ENCODE measurements at places on chromosomes 13 and 19.

DNA sequence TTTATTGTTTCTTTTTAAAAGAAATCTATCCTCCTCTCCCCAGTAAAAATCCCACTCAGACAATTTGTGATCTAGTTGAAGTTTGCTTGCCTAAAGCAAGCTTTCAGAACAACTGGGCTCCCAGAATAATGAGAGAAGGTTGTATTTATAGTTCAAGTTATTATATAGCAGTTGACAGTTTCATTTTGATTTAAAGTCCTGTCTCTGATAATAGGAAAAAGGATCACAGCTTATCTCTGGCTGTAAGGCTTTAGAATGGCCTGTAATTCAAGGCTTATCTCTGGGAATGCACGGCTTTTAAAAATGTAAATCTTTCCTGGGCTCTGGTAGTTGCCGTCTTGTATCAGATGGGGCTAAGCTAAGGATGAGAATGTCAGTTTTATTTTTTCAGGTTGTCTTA is 123.3 kb upstream of the TMTC4 start:
- DNase-seq, result no peak

DNA sequence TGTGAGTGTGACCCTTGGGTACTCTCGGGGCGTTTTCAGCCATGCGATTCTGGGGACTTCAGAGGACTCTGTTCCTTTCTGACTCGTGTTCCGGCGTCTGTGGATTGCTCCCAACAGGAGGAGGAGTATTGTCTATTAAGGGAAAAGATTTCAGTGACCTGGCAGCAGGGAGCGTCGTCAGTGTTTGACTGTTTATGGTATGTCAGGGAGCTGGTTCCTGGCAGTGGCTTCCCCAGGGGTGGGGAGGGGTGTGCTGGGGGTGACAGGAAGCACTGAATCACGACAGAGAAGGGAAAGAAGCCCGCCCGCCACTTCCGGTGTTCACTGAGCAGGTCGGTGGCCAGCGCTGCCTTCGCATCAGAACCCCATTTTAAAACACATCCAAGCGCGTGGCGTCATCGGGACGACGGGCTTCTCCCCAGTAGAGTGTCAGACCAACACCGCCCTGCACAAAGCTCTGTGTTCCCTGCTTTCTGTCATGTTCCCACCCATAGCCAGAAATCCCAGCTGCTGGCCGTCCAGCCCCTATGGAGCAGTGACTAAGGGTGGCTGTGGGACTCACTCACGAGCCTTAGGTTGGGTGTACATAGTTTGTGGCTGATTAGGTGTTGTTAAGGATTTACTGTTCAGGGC is 33.8 kb downstream of the COL4A2 start:
- no peak for DNase-seq

DNA sequence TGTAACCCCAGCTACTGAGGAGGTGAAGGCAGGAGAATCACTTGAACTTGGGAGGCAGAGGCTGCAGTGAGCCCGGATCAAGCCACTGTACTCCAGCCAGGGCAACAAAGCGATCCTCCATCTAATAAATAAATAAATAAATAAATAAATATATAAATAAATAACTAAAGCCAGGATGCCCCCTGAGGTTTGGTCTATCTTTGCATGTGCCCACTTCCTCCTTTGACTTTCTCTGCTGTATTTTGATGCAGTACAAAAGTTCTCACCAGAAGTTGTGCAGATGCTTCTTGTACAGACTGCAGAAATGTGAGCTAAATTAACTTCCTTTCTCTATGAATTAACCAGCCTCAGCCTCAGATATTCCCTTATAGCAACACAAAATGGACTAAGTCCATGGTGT is 6.5 kb upstream of the N4BP2L2 start:
- DNase-seq, result no peak

DNA sequence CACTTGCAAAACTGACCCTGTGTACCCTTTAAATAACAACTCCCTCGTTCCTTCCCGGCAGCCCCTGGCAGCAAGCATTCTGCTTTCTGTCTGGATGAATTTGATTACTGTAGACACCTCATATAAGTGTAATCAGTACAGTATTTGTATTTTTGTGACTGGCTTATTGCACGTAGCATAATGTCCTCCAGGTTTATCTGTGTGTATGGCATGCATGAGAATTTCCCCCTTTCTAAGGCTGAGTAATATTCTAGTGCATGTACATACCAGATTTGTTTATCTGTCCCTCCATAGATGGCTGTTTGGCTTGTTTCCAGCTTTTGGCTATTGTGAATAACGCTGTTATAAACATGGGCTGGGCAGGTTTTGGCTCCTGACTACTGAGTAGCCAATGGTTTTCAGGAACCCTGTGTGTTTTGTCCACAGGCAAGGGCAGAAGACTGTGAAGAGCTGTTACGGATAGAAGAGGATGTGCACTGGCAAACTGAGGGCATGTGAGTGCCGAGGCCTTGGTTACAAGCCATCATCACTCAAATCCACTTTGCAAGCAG is 98.0 kb downstream of the ESD start:
- no peak for DNase-seq

GRCh38 chr19:8088752-8089663 is 36.4 kb downstream of the CCL25 start:
- DNase-seq, result no peak

GRCh38 chr13:21759911-21760310 is 89.0 kb downstream of the FGF9 start:
- DNase-seq, result no peak

DNA sequence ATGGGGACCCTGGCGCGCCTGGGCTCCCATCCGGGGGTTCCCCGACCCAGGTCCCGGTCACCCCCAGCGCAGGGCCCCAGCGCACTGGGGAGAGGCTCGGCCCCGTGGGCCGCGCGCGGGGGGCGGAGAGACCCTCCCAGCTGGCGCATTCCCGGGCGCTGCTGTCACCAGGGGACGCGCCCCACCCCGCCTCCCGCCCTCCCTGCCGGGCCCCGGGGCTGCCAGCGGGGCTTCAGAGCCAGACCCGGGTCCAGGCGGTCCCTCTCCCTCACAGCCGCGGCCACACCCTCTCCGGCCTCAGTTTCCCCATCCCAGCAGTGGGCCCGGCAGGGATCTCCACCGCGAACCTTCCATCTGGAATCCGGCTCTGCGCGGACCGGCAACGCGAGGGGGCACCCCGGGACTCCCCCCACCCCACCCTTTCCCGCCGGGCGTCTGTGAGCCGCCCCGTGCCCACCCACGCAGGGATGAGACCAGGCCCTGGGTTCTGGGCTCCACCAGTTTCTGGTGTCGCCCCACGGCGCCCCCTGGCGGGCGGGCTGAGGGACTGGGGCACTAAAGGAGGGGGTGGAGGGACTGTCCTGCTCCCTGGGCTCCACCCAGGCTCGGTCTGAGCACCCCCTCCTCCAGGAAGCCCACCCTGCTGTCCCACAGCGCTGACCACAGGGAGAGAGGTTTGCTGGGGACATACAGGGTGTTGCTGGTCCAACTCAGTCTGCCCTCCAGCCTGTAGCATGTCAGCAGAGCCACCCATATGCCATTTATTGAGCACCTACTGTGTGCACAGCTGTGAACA is 878 bp upstream of the ADAMTSL5 start:
- DNase-seq, result no peak

GRCh38 chr19:42596391-42597072 is 1.8 kb upstream of the CEACAM8 start:
- DNase-seq, result peak; percentile 11

GRCh38 chr13:20093951-20094350 is 66.9 kb downstream of the GJA3 start:
- DNase-seq, result no peak

DNA sequence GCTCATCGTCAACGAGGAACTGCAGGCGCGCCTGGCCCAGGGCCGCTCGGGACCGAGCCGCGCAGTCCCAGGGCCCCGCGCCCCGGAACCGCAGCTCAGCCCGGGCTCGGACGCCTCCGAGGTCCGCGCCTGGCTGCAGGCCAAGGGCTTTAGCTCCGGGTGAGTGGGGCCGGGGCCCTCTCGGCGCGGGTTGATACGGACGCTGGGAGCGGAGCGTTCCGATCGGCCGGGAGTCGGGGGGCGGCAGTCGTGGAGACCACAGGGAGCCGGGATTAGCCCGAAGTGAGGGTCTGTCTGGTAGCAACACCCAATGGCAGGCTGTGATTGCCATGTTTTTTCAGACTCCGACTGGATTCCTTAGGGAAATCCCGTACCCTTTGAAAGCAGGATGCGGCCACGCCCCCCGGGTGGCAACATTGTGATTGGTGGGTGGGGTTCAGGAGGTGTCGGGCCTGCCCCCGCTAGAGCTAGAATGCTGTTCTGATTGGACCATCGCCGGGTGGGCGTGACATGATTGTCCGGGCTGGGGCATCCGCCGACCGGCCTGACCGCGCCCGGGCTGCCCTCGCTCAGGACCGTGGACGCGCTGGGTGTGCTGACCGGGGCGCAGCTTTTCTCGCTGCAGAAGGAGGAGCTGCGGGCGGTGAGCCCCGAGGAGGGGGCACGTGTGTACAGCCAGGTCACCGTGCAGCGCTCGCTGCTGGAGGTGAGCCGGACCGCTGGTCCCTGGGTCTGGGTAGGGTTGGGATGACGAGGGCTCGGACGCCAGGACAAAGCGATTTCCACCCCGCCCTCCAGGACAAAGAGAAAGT is 11.3 kb downstream of the EPS8L1 start:
- DNase-seq, result peak; percentile 65

- DNase-seq, result no peak
Measured at GRCh38 chr19:3457528-3458228, 22.6 kb downstream of the SMIM24 start.

- DNase-seq, result no peak
Measured at GRCh38 chr13:30841154-30841553, 64.9 kb upstream of the MEDAG start.

DNA sequence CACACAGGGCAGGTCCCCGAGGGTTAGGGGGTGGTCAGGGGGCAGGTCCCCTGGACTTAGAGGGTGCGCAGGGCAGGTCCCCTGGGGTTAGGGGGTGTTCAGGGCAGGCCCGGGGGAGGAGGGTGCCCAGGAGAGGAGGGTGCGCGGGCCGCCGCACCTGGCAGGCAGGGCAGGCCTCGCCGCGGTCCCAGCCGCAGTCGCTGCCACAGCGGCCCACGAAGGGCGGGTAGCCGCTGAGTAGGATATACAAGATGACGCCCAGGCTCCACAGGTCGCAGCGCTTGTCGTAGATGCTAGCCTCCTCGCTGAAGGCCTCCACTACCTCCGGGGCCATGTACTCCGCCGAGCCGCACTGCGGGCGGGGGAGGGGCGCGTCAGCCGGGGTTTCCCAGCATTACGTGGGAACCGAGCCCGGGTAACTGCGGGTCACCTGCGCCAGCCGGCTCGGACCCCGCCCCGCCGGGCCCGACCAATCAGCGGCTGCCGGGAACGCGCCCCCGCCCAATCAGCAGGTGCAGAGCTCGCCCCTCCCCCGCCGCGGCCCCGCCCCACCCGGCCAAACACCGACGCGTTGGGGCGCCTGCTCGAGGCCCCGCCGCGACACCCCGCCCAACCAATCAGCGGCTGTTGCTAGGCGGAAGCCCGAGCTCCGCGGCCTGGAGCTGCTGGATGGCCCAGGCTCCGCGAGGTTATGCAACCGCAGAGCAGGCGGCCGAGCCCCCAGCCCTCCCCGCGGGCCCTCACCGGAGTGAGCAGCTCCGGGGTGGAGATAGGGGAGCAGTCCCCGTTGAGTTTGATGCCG is 9.2 kb downstream of the MKNK2 start:
- peak; percentile 95 for DNase-seq

- no peak for DNase-seq
Measured at GRCh38 chr13:50323440-50324065, 308.3 kb downstream of the KCNRG start.

GRCh38 chr13:41488124-41488523 is 30.8 kb downstream of the RGCC start:
- no peak for DNase-seq

DNA sequence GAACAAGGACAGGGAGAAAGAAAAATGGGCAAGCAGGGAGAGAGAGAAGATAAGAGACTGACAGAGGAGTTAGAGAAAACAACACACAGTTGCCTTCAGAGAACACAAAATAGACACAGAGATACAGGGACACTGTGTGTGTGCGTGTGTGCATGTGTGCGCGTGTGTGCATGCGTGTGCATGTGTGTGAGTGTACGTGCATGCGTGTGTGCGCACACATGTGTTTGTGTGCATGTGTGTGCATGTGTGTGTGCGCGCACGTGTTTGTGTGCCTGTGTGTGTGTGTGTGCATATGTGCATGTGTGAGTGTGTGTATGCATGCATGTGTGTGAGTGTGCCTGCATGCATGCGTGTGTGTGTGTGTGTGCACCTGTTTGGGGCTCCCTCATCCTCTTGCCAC is 5.9 kb upstream of the PLAUR start:
- no peak for DNase-seq

DNA sequence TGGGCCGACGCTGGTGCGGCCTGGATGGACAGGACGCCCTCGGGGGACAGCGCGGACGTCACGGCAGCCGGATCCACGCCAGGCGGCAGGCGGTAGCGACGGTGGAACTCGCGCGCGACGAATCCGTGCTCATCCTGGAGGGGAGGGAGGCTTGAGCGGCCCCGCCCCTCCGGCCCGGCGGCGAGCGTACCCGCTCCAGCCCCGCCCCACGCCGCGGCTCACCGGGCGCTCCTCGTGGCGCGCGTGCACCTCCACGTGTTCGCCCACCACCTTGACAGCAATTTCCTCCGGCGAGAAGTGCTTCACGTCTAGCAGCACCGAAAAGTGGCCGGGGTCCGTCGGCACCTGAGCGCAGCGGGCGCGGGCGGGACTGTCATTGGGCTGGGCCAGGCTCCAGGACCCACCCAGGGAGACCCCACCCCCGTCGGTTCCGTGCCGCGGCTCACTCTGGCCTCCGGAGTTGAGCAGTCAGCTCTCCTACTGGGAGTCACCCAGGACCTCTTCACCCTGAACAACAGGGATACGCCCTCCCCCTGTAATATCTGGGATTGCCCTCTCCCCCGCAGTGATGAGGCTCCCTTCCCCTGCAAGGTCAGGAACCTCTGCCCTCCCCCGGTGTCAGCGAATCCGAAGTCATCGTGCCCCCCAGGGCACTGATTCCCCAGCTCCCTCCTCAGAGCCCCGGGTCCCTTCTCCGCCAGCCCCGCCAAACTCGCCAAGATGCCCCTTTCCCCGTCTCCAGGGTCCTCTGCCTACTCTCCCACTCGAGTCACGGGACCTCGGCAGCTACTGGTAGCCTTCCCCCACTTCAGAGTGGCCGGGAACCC is 1.1 kb downstream of the HSPB6 start:
- no peak for DNase-seq

- peak; percentile 56 for DNase-seq
Measured at GRCh38 chr19:39409208-39410016, 2.8 kb downstream of the ZFP36 start.

DNA sequence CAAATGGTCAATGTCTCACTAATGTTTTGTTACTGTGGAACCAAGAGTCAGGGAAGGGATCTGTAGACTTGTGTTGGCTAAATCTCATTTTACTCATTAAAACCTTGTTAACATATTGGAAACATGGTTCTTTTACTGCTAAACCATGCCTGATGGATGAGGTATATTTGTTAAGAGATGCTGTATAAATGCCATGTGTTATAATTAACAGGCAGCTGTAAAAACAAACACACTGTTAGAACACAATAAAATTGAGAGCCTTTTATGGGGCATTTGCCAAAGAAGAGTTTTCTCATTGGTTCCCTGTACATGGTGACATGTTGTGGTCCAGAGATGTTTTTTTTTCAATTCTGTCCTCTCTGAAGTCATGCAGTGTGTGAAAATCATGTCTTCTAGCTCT is 121.9 kb downstream of the ESD start:
- DNase-seq, result no peak

- DNase-seq, result no peak
Measured at GRCh38 chr13:76863022-76863421, 23.2 kb downstream of the KCTD12 start.
